ENCODE measurements at places on chromosomes 11 and 22. TPM values are rescaled to one million over a fixed set of nuclear protein-coding genes. Genes with fewer than 3 reads are reported as not detected.
A peak's percentile ranks its signal among the peaks of the same experiment; 100 is the strongest.

The CERK gene
- total RNA-seq: 104 TPM

The NRIP3 gene
- 9.9 TPM for total RNA-seq

The SUSD2 gene
- 0.27 TPM for total RNA-seq

- peak; percentile 23 for DNase-seq
Measured at GRCh38 chr22:45208993-45209838, 31.5 kb downstream of the KIAA0930 start.

DNA sequence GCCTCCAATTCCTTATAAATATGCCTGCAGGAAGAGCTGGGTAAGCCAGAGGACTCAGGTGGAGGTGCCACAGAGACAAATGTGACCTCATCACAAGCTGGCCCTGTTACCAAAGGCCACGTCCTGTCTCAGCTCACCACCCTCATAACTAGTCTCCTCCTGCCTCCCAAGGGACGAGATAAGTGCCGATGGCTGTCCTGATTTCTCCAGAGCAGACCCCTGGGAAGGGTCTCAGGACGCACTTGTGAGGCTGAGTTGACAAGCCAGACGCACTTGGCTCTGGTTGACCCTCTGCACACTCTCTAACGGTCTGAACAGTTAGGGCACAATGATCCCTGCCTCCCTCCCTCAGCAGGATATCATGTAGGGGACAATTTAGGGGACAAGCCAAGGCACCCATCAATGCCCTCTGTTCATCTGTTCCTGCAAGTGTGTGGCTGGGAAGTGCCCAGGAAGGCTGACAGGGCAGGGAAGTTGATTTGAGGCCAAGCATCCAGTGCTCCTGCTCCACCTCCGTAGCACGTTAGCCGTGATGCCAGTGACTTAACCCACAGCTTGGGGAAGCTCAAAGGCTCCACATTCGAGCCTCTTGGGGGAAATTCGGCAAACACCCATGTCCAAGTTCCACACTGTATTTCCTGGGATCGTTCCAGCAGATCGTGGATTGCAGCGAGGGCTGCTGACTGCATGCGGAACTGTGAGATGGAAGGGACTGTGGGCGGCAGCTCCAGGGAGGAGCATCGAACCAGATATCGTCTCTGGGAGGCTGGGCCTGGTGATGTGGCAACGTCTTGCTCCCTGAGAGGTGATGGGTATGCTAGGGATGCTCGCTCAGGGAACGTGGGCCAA, 2.8 kb downstream of the SMIM38 start:
- DNase-seq: no peak

DNA sequence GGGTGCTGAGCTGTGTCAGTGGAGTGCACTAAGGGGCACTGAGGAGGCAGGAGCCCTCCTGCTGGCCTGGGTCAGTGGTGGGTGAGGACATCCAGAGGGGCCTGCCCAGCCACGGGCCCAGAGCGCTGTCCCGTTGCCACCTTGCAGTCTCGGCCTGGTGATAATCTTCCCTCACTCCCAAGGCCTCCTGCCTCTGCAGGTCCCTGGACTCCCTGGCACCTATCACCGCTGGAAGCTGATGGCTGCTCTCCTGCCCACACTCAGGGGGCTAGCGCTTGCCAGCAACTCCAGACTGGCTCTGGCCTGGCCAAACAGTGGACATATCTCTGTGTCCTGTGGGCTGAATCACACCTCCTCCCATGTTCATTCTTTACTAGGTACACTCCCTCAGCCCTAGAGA, 86.5 kb upstream of the PITPNB start:
- no peak for DNase-seq

All from endothelial cell of umbilical vein (primary cell).